Upper lobe of left lung (tissue), 6 donors: ENCODE measurements at places on chromosomes 11 and 22. TPM values are rescaled to one million over a fixed set of nuclear protein-coding genes. Genes with fewer than 3 reads are reported as not detected.

- DNase-seq, result no peak
Measured at GRCh38 chr11:72292106-72292785, 48.3 kb upstream of the PHOX2A start.

GRCh38 chr11:76371170-76371569 is 9.8 kb downstream of the THAP12 start:
- DNase-seq, result no peak

Gene MOGAT2
- 0.11 TPM for total RNA-seq

GRCh38 chr22:36166518-36167220 is 6.1 kb upstream of the APOL3 start:
- DNase-seq, result no peak

GRCh38 chr11:126615845-126616244 is 260.4 kb downstream of the ST3GAL4 start:
- no peak for DNase-seq

- no peak for DNase-seq
Measured at GRCh38 chr22:26188341-26188740, 19.1 kb downstream of the SEZ6L start.
